ENCODE measurements at places on chromosomes 2 and 18. TPM values are rescaled to one million over a fixed set of nuclear protein-coding genes. Genes with fewer than 3 reads are reported as not detected.
A peak's percentile ranks its signal among the peaks of the same experiment; 100 is the strongest.

Gene EGR4
- 0.16 TPM for total RNA-seq

Gene SCN2A
- 0.39 TPM for total RNA-seq

Gene COLEC12
- total RNA-seq: 10.9 TPM

Gene IL36G
- total RNA-seq: not detected

Gene LCT
- total RNA-seq: not detected

Gene GPBAR1
- 10.7 TPM for total RNA-seq

Gene FKBP1B
- total RNA-seq: 8.5 TPM

Gene TDRD15
- total RNA-seq: 1.7 TPM

Gene DNAH6
- 0.24 TPM for total RNA-seq

Gene FMNL2
- total RNA-seq: 11.5 TPM

GRCh38 chr2:232229911-232230310, 148.6 kb upstream of the ALPP start:
- DNase-seq: no peak

GRCh38 chr2:74777161-74777900, 56.6 kb upstream of the HK2 start:
- DNase-seq: no peak

GRCh38 chr2:46267616-46268015, 29.6 kb upstream of the EPAS1 start:
- DNase-seq: no peak

- DNase-seq: peak; percentile 51
Measured at GRCh38 chr18:78896111-78896905, 83.3 kb upstream of the SALL3 start.

GRCh38 chr2:217856871-217857270, 145.9 kb downstream of the TNS1 start:
- no peak for DNase-seq

DNA sequence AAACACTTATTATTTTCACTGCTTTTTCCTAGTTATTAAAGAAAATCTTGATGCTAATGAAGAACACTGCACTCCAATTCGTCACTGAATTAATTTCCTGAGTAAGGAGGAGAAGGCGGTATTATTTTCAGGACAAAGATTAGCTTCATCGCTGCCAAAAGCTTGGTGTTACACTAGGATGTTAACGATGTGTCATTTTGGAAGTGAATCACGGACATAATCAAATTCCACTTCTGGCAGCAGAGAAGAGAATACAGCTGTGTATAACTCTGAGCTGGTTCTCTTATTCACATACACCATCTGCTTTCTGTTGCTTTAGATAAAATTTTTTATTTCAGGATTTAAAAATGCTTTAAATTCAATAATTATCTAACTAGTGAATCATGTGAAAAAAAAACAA, 74.1 kb downstream of the SCG2 start:
- no peak for DNase-seq

DNA sequence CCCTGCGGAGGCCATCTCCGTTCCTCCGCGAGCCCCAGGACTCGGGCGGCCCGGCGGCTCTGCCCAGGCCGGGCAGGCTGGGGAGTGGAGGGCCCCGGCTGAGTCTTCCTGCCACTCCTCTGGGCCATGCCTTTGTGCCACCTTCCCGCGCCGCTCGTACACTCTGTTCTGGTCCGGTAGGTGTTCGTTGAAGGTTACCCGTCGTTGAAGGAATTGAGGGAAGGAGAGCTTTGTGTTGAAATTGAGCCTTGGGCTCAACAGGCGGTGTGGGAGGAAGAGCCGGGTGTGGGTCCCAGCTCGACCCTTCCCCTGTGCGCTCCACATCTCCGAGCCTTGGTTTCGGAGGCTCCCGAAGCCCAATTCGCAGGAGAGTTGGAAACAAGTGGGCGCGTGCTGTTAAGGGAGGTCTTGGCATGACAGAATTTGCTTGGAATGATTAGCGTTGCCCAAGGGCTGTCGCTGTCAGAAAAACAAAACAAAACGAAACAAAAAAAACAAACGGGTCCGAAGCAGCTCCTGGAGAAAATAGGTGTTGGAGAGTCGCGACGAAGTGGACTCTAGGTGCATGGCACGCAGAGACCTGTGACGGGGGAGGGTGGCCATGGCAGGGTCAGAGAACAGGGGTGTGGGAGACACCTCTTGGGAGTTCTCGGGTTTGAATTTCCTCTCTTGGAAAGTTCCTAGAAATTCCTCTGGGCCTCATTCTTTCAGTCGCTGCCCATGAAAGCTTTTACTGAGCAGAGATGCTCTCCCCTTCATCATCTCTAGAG, 1.2 kb upstream of the MZT2A start:
- no peak for DNase-seq

DNA sequence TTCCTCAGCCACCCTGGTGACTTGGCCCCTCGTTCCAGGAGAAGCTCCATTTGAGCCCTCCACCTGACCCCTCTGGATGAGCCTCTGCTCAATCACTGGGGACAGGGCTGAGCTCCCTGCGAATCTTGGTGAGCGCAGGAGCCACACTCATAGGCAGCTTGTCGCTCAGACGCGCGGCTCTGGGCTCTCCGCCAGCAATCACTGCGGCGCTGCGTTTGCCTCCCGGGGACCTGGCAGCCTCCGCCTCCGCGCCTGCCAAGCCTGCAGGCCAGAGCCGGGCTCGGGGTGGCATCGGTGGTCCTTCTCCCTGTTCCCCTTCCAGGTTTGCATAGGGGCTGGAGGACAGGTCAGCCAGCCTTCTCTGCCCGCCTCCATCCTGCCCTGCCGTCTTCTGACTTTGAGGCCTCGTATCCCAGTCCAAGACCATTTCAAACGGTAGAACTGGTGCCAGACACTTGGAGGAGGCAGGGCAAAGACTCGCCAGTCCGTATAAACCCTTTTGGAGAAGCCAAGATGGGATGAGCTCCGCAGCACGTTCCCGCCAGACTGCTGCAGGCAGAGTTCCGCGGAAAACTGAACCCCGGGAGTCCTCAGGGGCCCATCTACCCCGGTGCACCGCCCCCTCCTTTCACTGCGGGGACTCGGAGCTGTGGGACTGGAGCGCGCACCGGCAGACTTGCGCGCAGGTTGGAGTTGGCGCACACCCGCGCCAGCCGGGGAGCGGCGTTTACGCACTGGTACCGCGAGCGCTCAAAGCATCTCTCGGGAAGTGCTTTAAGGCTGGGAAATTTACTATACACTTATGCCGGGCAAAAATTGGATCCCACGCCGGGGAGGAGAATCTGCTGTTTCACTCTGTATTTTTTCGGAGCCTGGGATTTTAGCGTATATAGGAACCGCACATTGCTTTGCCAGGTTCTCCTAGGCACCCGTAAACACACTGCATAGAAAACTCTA, 1.1 kb upstream of the TACR1 start:
- DNase-seq: no peak

DNA sequence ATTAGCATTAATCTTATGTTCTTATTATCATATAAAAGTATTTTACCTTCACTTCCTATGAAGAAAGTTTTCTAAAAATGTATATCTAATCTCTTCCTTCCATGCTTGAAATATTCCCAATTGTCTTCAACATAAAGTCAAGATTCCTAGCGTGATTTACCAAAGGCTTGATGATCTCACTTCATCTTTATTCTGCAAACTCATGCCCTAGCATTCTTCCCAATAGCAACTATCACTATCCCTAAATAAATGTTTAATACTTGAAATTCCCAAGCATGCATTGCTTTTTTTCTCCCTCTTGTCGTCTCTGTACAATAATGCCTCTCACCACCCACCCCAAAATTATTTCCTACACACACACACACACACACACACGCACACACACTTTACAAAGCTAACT, 125.8 kb downstream of the VWC2L start:
- no peak for DNase-seq

- DNase-seq: no peak
Measured at GRCh38 chr18:78780719-78781600, 198.7 kb upstream of the SALL3 start.

GRCh38 chr2:201942531-201942930, 91.1 kb upstream of the FZD7 start:
- DNase-seq: no peak

- no peak for DNase-seq
Measured at GRCh38 chr18:50034029-50034428, 160.9 kb downstream of the MYO5B start.

DNA sequence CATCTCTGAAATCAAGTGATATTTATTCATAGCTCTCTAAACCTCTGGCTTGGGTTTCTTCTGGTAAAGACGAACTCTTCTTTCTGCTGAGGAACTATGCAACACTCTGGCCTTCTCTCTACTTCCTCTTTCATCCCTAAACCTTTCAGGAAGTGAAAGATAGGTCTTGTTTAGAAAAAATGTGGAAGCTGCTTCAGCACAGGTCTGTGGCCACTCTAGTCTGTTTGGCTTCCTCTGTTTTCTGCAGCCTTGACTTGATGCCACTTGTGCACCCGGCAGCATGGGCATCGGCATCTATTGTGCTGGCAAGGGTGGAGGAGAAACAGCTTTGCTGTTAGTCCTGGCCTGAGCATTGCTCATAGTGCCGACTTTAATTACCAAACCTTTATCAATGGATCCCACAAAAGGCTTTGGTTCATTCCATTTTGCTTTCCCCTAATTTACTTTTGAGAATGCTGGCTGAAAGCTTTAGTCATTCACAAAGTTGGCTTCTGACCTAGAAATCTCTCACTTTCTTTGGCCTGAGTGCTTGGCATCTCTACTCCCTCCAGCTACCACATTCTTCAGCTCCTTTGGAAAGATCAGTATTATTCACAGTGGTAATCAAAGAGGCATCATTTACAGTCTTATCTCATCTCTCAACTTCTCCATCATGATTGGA, 32.0 kb upstream of the GPR39 start:
- DNase-seq: no peak

DNA sequence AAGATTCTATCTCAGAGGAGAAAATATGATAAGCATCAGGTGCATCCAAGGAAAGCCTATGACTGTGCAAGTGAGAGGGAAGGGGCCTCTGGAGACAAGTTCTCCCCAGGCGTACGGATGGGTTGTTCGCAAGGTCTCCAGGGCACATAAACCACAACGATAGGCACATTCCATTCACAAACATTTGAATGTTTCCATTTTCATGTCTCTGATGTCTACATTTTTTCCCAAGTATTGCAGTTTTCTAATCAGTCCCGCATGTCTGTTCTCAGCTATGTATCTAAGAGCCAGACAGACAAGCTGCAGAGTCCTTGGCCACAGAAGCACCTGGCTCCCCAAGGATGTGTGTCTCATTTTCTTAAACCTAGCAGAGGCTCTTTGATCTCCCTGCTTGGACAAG, 28.0 kb downstream of the OSR1 start:
- DNase-seq: no peak

GRCh38 chr2:166468124-166469024, 25.7 kb downstream of the SCN7A start:
- no peak for DNase-seq

DNA sequence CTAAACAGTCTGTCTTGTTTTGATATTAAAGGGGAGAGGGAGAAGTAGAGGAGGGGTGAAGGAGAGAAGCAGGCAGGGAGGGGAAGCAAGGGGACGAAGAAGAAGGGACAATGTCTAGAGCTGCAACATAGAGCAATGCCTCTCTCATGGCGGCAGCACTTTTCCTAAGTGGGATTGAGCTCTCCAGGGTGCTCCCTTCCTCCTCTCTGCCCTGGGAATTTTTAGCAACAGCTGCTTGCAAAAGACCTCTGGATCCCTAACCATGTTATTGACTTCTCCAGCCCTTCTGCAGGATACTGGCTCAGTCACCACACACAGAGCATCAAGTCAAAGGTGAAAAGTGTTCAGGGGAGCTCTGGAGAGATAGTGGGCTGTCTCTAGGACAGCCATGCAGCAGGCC, 734.9 kb downstream of the EPHA4 start:
- no peak for DNase-seq

- no peak for DNase-seq
Measured at GRCh38 chr2:88967844-88968243, 276.4 kb downstream of the RPIA start.

GRCh38 chr2:55138014-55138881, 88.0 kb upstream of the RTN4 start:
- DNase-seq: no peak

GRCh38 chr2:39304200-39304599, 60.4 kb upstream of the CDKL4 start:
- DNase-seq: no peak

- no peak for DNase-seq
Measured at GRCh38 chr2:47651296-47651695, 131.6 kb upstream of the MSH6 start.

DNA sequence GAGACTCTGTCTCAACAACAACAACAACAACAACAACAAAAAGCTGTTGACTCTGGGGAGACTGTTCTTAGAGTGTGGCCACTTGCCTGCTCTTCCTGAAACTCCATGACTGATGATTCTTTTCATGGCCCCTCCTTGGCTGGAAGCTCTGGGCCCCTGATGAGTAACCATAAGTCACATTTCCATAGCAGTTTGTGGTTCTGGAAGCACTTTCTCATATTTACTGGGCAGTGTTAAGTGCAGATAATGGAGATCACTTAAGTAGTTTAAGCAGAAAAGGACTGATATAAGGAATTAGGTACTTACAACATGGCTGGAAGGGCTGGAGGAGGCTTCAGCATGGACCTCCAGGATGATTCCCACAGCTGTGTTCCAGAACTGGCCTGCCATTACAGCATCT, 147.3 kb upstream of the DLX2 start:
- DNase-seq: no peak

GRCh38 chr2:95298486-95299111, 1.5 kb downstream of the KCNIP3 start:
- no peak for DNase-seq

- no peak for DNase-seq
Measured at GRCh38 chr2:19806131-19806530, 95.7 kb downstream of the TTC32 start.

DNA sequence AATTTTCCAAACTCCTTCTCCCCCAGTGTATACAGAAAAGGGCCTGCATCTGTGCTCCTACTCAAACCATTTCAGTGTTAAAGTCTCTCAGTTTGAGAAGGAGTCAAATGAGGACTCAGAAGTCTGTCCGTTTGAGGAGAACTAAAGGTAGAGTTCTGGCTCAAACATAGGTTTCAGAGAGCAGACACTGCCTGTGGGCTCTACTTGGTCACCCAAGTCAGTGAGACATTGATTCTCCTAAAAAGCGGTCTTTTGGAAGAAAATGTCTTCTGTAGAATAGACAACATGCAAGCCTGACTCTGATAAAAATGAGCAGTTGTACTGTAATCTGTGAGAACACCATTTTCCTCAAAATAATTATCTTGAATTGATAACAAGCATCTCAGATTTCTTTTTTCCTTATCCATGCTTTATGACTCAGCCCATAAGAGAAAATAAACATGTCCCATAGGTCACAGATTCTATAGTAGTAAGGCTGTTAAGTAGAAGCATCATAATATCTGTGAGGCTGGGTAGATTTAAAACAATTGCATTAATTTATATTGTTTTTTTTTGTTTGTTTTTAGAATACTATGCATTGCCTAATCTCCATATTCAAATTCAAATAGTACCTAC, 82.8 kb downstream of the ASXL3 start:
- DNase-seq: no peak

- DNase-seq: no peak
Measured at GRCh38 chr2:204669382-204669781, 124.1 kb downstream of the PARD3B start.

GRCh38 chr2:63662028-63662804, 73.5 kb downstream of the MDH1 start:
- no peak for DNase-seq

- peak; percentile 11 for DNase-seq
Measured at GRCh38 chr2:242060212-242060835, 190.8 kb downstream of the RTP5 start.

- no peak for DNase-seq
Measured at GRCh38 chr2:78109272-78109671, 587.1 kb upstream of the LRRTM4 start.

Data from right atrium auricular region (tissue), 2 donors.